ENCODE measurements at places on chromosomes 1 and 21.

DNA sequence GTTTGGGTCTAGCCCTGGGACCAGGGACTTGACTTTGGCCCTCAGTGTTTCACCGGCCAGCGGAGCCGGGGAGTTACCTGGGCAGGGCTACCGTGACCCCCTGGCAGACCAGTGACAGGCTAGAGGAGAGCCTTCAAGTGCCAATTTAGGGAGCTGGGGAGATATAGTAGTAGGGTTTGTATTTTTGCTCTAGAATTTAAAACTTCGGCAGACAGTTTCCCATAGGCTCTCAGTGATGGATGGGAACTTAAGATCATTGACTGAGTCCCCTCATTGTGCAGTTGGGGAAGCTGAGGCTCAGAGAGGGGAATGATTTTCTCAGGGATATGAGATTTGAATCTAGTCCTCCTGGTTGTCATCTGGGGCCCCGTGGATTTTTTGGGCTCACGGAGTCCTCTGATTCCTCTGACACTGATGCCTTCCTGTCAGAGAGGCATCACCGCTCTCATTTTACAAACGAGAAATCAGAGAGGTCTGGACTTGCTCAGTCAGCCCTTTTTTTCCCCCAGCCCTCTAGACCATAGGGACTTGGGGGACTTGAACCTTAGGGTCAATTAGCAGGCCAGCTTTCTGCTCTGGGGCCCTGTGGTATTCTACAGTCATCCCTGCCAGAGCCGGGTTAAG, 58.3 kb upstream of the ACOT11 start:
- DNase-seq: no peak

DNA sequence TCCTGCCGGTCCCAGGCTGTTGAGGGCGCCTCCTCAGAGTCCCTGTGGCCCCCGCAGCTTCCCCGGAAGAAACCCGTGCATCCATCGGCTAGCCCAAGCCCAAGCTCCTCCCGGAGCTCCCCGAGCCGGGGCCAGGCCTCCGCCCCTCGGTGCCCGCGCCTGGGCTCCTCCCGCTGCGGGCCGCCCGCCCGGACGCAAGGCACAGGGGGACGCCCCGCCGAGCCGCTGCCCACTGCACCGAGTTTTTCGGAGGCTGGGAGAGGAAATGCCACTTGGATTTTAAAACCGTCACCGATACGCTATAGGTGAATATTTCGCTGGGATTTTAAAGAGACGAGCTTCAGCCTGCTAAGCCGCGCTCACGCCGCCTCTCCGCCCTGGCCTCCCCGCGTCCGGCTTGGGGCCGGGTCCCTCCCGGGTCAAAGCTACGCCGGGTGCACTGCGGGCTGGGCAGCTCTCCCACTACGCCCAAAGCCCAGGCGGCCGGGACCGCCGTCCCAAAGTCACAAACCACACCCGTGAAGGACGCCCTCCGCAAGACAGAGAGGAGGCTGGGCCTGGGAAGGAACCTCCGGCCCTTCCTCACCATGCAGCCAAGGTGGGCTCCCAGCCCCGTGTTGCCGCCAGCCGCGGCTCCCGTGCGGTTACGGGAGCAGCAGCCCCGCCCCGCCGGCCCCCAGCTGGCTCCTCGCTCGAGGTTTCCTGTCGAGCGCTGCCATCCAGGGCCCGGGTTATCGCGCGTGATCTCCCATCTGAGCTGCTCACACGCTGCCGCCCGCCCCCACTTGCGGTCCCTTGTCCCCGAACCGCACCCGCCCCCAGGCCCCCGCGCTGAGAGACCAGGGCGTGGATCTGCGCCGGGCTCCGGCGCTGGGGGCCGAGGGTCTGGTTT, 63.2 kb downstream of the CD247 start:
- no peak for DNase-seq

DNA sequence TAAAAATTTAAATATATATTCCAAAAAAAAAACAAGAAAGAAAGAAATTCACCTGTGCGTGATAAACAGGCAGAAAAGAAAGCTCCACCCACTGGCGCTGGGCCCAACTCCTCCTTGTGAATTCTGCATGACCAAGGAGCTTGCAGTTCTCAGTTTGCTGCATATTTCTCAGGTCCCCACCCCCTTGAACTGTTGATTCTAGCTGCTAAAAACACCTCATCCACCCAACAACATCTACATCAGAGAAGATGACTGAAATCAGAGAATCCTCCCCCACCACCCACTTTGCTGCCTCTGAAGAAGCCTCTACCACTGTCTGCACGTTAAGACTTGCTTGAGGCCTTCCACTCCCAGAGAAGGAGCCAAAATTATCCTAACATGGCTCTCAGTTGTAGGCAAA, 104.8 kb downstream of the RGS2 start:
- DNase-seq: no peak

GRCh38 chr1:7669559-7670311, 101.4 kb upstream of the VAMP3 start:
- no peak for DNase-seq

GRCh38 chr21:25845729-25846256, 111.0 kb downstream of the GABPA start:
- no peak for DNase-seq

DNA sequence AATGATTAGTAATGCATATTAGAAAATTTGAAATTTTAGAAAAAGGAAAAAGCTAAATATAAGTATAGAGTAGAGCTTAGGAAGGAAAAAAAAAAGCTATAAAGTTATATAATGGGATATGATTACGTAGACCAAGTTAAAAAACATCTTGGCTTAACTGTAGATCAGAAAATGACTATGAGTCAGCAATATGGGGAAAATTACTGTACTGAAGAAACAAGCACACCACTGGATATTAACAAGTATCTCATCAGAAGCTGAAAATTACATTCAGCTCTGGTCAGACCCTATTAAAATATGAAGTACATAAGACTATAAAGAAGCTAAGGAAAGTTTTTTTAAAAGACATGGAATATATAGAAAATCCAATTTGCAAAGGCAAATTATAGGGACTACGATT, 19.5 kb downstream of the DNAJC8 start:
- no peak for DNase-seq

- no peak for DNase-seq
Measured at GRCh38 chr1:114134518-114134917, 19.2 kb downstream of the SYT6 start.

GRCh38 chr1:186530109-186530508, 69.2 kb upstream of the PDC start:
- no peak for DNase-seq

- peak; percentile 13 for DNase-seq
Measured at GRCh38 chr1:222844411-222844779, 29.6 kb downstream of the DISP1 start.

- no peak for DNase-seq
Measured at GRCh38 chr21:25904044-25904695, 169.4 kb downstream of the GABPA start.

DNA sequence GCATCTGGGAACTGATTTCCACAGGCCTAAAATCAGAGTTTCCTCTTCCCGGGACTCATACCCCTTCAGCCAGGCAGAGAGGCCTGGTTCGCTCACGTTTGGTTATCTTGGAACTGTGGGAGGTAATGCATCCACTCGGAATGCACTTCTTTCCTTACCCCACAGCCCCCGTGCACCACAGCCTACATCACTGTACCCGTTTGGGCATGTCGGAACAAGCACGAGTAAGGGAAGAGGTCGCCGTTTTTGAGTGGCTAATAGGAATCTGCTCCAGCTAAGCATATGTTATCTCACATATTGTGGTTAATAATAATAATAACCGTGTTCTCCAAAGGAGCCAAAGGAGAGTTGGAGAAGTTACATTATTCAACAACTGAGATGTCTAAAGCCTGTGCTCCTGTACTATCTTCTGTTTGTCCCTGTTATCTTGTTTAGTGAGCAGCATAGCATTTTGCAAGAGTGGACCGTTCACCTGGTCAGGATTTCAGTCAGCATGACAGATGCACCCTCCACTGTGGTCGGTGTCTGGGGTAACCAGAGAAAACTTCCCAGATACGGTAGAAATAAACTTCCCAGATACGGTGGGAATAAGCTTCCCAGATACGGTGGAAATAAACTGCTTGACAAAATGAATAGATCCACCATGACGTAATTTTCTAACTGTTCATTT, 198.6 kb downstream of the SDCCAG8 start:
- DNase-seq: no peak

DNA sequence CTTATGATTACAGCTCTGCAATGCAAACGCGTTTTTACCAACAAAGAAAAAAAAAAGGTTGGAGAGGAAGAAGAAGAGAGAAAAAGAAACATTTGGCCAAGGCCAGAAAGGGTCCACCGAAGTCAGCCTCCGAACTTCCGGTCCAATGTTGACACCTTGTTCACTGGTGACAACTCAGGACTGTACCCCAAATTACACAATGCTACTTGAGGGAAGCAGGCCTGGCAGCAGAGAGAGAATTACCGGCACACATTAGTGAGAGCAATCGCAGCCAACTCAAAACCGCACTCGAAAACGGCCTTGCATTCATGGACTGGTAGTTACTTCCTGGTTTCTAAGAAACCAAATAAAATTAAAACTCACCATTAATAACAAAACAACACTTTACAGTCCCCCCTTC, 652.5 kb downstream of the KIF26B start:
- no peak for DNase-seq

DNA sequence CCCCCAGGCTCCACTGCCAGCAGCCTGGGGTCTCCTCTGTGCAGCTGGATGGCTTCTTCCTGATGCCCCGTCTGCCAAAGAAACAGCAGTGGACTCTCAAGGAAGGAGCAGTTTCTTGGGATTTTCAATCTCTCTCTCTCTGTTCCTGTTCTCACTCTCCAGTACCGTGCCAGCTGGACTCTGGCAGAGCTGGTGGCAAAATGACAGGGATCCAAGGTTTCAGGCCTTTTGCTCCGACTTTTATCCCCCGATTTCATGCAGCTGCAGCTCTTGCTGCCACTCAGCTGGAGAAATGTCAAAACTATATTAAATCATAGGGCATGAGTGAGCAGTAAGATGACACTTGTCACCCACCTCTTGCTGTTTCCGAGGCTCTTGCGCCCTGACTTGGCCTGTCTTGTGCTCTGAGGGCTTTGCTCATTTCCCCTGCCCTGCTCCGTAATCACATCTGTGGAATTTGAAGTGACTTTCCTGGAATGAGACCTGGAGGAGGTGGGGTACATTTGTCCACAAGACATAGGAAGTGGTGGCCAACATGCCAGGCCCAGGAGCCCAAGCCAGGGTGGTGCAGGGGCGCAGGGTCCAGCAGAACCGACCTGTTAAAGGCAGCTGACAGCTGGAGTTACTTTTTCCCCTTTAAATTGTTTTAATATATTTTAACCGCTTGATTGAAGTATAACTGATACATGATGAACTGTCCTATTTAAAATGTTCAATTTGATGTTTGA, 576.2 kb downstream of the PTPRU start:
- DNase-seq: no peak

- no peak for DNase-seq
Measured at GRCh38 chr1:59409986-59410385, 113.1 kb downstream of the FGGY start.

GRCh38 chr21:46220847-46221246, 7.7 kb downstream of the LSS start:
- DNase-seq: no peak

DNA sequence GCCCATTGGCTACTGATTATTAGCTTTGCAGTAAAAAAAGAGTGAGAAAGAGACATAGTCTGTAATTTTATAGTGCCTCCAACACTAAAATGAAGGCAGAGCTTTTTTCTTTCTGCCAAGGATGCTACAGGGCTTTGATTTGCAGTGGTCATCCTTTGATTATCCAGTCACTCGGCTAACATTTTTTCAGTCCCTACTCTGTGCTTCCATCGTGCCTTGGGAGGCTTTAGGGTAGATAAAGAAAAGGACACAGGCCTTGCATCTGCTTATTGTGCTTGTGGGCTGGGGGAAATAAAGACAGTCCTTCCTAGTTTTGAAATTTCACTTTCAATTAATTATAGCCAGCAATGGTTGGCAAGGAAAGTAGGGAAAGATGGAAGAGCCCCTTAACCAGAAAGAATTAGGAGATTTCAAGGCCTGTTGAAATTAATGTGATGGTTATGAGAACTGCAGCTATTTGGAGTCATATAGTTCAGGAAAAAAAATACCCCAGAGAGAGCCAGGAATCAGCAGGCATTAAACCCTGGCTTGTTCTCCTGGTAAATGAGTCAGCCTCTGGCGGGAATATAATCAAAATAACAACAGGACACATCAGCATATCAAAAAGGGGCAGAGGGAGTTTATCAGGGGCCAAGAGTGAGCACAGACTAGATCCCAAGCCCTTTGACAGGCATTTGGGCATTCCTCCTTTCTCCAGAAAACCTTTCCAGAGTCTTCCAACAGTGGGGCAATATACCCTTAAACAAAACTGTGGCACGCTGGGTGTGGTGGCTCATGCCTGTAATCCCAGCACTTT, 27.4 kb downstream of the CACHD1 start:
- DNase-seq: no peak

GRCh38 chr1:40256401-40257084, 1.5 kb upstream of the ZMPSTE24 start:
- DNase-seq: no peak

DNA sequence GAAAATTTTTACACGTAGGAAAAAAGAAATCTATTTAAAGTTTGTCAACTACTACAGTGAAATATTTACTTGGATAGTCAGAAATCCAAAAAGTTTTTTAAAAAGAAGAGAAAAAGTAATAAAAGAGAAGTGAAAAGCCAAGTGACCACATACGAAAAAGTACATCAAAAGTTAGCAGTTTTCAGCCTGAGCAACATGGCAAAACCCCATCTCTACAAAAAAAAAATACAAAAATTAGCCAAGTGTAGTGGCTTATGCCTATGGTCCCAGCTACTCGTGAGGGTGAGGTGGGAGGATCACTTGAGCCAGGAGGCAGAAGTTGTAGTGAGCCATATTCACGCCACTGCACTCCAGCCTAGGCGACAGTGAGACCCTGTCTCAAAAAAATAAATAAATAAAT, 5.2 kb upstream of the MR1 start:
- DNase-seq: no peak

DNA sequence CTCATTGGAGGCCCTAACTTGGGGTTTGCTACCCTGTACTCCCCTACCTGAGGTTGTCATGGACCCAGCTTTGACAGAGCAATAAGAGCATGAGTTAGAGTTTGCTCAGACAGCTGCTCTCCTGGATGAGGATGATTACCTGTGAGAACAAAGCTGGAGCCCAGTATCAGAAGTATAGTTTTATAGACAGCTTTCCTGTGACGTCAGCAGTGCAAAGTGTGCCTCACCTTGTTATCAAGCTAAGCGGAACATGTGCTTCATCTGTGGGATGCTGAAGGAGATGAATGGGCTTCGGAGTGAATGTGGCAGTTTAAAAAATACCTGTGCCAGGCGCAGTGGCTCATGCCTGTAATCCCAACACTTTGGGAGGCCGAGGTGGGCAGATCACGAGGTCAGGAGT, 5.4 kb upstream of the WDR47 start:
- no peak for DNase-seq

GRCh38 chr1:163365186-163365585, 43.4 kb downstream of the NUF2 start:
- no peak for DNase-seq

DNA sequence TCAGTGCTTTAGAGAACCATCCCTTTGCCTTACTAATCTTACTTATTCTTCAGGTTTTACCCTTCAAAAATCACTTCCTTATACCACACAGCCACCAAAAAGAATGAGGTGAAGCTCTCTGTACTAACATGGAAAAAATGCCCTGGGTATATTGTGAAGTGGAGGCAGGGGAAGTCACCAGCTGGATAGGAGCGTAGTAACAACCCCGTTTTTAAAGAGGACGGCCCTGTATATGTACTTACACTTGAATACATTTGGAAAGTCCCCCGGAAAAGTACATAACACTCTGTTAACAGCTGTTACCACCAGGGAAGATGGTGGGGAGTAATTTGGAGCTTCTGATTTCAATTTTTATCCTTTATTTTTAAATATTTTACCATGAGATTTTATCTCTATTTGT, 28.2 kb upstream of the KHDRBS1 start:
- no peak for DNase-seq

GRCh38 chr1:94130851-94131595, 10.1 kb upstream of the ABCA4 start:
- no peak for DNase-seq
